Spinal cord (tissue), 10 donors: ENCODE measurements at places on chromosomes 6 and 20.
A peak's percentile ranks its signal among the peaks of the same experiment; 100 is the strongest.

- no peak for DNase-seq
Observed at GRCh38 chr6:154367839-154368695, 11.5 kb upstream of the IPCEF1 start.

DNA sequence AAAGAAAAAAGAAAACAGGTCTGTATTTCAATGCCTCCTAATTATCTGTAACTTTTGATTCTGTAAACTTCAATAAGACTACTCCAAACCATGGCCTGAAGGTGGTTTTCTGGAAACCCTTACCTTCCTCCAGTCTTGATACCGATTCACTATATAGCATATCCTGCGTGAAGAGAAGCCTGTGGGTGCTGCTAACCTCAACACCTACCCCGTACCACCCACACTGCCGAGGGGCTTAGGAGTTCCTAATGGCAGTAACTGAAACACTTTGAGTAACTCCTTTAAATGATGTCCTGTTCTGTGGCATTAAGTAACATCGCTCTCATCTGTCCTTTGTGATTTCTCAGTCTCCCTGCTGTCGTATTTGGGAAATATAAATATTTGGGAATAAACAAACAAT lies 104.5 kb upstream of the CARMIL1 start:
- no peak for DNase-seq

GRCh38 chr6:163725008-163725941 lies 310.8 kb downstream of the QKI start:
- no peak for DNase-seq

DNA sequence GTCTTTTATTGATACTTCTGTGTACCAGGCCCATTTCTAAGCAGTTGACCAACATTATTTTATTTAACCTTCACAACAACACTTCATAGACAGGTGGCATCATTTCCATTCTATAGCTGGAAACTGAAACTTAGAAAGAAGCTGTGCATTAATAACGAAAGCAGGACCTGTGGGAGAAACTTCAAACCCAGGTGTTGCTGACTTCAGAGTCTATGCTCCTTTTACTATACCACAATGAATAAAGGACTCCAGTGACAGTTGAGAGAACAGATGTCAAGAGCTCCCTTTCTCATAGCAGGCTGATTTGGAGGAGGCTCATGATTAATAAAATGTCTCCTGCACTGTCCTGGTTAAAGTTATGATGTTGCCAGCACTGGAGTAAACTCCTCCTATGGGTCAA lies 56.6 kb upstream of the POU3F2 start:
- DNase-seq = no peak

DNA sequence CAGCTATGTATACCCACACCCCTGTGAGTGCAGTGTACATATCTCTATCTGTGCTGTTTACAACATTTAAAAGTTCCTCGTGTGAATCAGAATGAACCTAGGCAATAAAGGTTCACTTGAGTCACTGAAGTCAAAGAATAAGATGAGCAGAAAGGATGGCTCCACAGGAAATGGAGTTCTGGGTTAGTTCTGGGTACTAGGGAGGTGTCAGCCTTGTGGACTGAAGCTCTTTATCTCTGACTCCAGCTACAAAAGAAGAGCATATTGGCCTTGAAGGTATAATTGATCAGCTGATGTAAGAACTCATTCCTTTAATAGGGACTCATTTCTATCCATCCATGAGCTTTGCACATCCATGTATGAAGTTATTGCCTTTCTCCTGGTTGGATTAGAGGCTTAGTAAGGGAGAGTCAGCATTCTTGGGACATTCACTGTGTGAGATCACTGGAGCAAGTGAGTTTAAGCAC lies 73.9 kb upstream of the BACH2 start:
- no peak for DNase-seq

- DNase-seq = no peak
Observed at GRCh38 chr6:142510211-142510610, 208.4 kb downstream of the ADGRG6 start.

DNA sequence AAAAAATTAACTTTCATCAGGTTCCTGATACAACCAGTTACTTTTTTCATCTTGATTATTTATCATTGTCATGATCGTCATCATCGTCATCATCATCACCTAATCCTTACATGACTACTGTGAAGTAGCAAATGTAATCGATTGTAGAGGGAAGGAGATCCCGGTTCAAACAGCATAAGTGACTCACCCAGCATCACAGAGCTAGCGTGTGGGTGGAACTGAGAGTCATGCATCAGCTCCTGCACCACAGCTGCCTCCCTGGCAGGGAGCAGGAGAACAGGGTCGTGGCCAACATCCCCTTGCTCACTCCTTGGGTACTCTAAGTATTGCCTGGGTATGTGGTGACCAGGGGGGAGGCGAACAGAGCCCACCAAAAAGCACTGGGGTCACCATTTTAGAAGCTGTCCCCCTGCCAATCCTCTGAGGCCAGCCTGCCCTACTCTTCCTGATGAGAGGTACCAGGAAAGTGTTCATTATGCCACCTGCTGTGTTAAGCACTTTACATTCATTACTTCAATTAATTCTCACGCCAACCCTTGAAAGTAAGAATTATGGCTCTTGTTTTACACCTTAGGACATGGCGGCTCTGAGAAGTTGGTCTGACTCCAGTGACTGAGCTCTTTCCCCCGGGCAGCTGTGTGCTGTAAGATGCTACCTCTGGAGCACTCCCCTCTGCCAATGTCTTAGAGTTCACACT lies 425.2 kb downstream of the CD83 start:
- DNase-seq = no peak

DNA sequence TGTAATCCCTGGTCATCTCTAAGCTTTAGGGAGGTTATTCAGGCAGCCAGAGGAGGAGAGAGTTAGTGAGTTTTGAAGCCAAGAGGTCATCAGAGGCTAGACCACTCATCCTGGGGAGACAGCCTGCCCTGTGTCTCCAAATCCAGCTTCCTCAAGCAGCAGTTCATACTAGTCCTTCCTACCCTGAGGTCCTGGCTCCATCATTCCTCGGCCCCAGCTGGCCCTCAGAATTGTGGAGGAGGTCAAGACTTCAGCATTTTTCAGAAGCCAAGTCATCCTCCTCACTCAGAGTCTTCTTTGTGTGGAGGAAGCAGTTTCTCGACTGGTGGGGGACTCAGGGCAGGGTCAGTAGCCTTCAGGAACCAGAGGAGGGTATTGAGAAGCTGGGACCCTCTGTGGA lies 12.4 kb upstream of the KIAA1755 start:
- peak; percentile 47 for DNase-seq

GRCh38 chr20:1242530-1242929 lies 16.7 kb downstream of the RAD21L1 start:
- DNase-seq = no peak

GRCh38 chr6:143198312-143198711 lies 137.6 kb downstream of the AIG1 start:
- DNase-seq = no peak

DNA sequence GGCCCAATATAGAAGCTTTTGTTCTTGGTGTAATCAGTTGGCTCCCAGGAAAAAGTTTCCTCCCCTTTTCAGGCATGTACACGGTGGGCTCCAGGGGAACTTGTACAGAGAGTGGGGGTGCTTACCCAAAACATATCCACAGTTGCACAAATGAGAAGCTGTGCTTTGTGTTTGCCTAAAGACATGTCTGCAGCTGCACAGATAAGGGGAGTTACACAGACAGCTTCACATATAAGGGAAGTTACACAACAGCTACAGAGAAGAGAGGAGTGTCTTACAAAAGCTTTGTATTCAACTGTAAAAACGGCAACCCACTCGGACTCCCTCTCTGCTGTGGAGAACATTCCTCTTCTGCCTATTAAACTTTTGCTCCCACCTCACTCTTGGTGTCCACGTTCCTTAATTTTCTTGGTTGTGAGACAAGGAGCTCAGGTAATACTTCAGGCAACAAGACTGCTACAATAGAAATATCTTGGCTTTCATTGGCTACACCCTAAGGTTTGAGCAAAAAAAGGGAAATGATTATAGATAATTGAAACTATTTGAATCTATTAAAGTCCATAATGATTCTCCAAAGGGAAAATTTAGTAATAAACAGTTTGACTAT lies 7.4 kb upstream of the PNRC1 start:
- no peak for DNase-seq

DNA sequence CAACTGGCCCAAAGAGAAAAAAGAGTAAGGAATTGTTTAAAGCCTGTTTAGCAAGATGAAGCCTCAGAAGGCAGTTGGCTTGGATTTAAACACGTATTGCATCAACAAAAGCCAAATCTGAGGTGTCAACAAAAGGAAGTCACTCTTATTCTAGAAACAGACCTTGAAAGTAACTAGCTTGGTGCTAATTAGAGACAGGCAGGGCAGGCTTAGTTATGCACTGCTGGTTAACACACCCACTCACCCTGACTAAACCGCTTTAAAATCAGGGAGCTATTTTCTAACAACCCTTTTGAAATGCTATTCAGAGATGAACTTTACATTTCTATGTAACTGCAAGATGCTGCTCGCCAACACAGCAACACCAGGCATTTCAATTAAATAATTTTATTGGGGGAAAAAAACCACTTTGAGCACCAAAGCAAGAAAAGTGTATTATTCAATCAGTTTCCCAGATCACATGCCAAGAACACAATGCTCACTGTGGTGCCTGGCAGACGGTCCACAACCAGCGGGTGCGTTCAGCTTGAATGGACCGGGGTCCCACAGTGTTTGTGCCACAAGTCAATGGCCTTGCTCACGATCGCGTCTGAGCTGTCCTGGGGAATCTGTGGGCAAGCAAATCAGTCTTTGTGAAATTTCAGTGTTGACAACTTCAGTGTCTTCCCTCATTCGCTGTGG lies 23.6 kb downstream of the TBC1D7 start:
- no peak for DNase-seq

DNA sequence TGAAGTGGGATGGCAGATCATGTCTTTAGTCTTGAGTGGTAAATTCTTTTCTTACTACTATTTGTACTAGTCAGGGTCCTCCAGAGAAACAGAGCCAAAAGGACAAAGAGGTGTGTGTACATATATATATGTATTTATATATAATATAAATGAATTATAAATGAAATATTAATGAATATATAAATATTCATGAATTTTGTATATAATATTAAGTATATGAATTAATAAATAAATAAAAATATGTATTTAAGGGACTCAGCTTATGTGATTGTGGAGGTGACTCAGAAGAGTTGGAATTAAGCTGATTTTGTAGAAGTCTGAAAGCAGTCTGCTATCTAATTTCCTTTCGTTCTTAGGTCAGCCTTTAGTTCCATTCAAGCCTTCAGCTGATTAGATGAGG lies 265.3 kb upstream of the MMS22L start:
- no peak for DNase-seq

GRCh38 chr20:49569411-49570115 lies 1.6 kb upstream of the PTGIS start:
- no peak for DNase-seq

- no peak for DNase-seq
Observed at GRCh38 chr20:53345536-53346334, 247.9 kb downstream of the ZNF217 start.

- DNase-seq = no peak
Observed at GRCh38 chr6:158207422-158207788, 39.3 kb downstream of the GTF2H5 start.

DNA sequence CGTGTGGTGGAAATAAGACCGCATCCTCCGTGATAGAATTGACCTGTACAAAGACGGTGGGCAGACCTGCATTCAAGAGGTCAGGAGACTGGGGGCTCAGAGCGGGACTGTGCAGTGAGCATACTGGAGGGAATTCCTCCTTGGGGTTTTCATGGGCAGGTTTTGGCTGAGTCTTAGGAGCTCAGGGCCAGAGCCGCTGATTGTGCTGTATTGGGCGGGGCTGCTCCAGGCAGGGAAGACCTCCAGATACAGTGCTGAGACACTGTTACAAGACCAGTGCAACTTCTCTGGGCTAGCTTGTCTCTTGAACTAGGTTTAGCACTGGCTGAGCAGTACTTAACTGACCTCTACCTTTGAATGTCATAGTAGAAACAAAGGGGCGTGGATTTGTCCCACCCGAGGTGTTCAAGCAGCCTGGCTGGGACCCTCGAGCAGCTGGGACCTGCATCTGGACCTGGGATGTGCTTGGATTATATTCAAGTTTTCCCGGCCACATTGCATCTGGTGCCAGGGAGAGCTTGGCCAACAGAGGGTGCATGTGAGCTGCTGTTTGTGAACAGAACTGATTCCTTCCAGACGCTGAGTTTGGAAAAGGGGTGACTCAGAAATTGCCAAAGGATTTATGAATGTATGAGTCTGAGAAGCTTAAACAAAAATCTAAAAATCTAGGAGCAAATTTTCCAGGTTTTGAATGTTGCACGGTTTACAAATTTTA lies 33.4 kb upstream of the SLC22A1 start:
- peak; percentile 86 for DNase-seq

- no peak for DNase-seq
Observed at GRCh38 chr6:101439790-101440189, 46.3 kb downstream of the GRIK2 start.

DNA sequence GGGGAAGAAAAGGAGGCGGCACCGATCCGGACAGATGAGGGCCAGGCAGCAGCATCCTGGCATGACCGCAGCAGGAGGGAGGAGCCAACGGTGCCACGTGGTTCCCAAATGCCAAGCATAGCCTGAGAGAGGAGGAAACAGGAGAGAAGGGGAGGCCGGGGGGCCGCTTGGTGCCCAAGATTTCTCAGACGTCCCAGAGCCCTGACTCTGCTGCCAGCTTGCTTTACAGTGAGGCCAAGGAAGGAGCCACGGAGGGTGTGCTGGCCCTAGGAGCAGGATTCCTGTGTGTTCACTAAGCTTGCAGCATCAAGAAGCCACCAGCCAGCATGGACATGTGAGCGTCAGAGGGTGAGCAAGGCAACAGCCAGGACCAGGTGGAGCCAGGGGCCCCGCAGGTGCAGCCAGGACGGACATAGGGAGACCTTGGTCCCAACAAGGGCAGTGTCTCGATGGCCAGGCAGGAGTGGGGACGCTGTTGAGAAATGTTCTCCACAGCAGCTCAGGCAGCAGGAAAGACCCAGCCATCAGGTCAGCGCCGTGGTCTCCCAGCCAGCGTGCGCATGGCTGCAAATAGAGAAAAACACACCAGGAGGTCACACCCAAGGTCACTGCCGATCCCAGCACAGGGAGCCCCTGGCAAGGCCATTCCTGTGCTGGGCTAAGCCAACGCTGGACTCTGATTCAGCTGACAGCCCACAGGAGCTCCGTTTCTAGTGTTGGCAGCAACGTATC lies 143.7 kb downstream of the DLL1 start:
- no peak for DNase-seq

- DNase-seq = no peak
Observed at GRCh38 chr6:96032661-96033060, 16.9 kb downstream of the FUT9 start.

DNA sequence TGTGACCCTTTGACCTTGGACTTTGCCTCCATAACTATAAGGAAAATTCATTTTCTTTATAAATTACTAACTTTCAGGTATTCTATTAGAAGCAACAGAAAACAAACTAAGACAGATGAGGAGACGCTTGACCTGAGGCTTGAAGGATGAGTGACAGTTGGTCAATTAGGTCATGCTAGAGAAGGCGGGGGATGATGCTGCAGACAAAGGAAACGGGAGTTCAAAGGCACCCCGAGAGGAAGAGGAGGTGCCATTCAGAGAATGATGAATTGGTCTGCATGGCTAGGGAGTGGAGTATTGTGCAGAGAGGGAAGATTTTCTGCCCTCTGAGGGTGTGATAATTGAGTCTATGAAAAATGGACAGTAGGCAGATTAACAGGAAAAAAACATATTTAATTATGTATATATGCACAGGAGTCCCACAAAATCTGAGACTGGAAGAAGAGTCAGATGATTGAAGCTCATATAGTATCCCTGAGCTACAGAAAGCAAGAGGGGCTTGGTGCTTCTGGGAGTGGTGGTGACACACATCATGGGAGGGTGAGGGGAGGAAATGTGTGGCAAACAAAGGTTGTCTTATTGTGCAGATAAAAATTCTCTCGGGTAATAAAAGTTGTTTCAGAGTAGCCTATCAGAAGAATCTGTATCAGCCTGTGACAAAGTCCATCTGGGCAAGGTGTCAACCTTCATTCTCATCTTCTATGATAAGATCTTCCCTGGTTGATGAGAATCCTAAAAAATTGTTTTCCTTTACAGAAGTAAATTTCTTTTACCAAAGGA lies 20.4 kb upstream of the FUCA2 start:
- no peak for DNase-seq
